ENCODE measurements at places on chromosomes 7 and 10. TPM values are rescaled to one million over a fixed set of nuclear protein-coding genes. Genes with fewer than 3 reads are reported as not detected.

GRCh38 chr10:49171326-49172060 lies 16.7 kb downstream of the TMEM273 start:
- no peak for DNase-seq

The FAS gene
- total RNA-seq = 61.9 TPM

The TMEM213 gene
- total RNA-seq = 0.33 TPM

DNA sequence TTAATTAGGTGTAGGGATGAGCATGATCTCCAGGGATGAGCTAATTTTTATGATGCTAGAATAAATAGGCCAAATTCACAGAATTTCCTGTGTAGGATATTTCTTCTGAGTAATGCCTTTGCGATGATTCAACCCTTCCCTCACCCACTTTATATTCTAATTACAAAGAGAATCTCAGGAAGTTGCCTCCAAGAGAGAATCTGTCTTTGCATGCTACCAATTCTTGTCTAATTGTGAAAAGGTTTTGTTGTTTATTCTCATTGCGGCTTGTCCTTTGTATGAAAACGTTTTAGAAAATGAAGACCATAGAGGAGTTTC lies 6.3 kb downstream of the C7orf57 start:
- peak; percentile 11 for DNase-seq

GRCh38 chr7:124784879-124785818 lies 19.6 kb upstream of the GPR37 start:
- DNase-seq = peak; percentile 76

DNA sequence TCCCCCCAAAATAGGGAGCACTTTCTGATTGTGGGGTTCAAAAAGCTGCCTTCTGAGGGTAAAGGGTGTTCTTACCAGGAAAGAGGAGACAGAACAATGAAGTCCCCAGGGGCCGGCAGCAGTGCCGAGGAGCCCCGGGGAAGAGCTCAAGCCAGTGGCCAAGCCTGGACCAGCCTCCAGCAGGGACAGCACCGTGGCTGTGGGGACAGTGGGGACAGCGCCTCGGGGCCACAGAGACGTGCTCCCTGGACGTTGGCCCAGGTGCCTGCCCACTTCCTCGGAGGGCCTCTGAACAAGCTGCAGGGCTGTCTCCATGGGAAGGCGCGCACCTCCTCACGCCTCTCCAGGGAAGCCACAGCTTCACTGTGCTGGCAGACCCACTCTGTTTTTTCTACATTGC lies 312.6 kb downstream of the PTPRN2 start:
- DNase-seq = no peak

- no peak for DNase-seq
These were observed 91.4 kb downstream of the CDK13 start for GRCh38 chr7:40041456-40041855.

The IL2RA gene
- not detected for total RNA-seq

The ACTL6B gene
- total RNA-seq = not detected

GRCh38 chr10:132366006-132366405 lies 31.0 kb upstream of the PWWP2B start:
- no peak for DNase-seq

GRCh38 chr10:31401287-31401686 lies 82.3 kb downstream of the ZEB1 start:
- DNase-seq = no peak

- DNase-seq = no peak
These were observed 216.7 kb downstream of the FOXP2 start for GRCh38 chr7:114631249-114631822.

GRCh38 chr10:3048119-3049019 lies 19.0 kb upstream of the PFKP start:
- DNase-seq = peak; percentile 74

The FFAR4 gene
- not detected for total RNA-seq

The FAM170B gene
- total RNA-seq = not detected

DNA sequence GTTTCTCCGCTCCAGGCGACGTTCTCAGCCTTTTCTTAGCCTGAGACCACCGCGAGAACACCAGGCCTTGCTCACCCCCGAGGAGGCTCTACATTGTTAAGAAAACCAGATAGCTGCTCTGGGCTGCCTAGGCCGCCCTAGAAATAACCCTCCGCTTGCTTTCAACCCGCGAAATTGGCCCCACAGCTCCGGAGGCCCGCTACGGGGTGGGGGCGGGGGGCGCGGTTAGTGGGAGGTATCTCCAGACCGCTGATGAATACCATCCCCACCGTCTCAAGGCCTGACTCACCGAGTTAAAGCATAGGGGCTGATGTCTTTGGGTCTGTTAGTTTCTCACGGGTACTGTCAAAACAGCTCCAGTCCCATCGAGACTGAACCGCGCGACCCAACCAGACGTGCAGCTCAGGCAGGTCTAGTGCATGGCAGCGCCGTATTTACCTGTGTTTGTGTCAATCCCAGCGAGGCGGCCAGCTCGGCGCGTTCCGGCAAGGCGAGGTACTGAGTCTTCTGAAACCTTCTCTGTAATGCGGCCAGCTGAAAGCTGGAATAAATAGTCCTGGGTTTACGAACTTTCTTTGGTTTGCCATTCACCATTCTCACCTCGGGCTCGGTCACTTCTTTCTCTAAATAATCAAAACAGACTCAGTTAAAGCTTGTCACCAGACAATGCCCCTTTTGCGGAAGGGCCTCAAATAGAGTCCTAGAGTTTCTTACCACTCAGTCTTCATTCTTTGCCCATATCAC lies 2.7 kb downstream of the DLX5 start:
- no peak for DNase-seq

GRCh38 chr7:117399820-117400422 lies 27.4 kb downstream of the ASZ1 start:
- peak; percentile 33 for DNase-seq

- no peak for DNase-seq
These were observed 2.7 kb downstream of the PRSS37 start for GRCh38 chr7:141838581-141838980.

The CYTH3 gene
- total RNA-seq = 27.1 TPM

The WDFY4 gene
- not detected for total RNA-seq

DNA sequence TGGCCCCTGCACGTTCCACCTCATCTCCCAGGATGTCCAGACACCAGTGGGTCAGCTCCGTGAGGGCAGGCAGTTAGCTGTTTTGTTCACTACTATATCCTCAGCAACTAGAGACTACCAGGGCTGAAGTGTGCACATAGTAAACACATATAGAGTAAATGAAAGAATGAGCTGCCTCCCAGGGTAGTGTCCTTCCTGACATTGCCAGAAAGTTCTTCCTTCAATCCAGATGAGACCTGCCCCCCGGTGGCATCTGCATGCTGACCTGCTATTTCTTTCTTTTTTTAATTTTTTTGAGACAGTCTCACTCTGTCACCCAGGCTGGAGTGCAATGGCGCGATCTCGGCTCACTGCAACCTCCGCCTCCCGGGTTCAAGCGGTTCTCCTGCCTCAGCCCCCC lies 14.0 kb upstream of the ARPC1A start:
- DNase-seq = no peak

DNA sequence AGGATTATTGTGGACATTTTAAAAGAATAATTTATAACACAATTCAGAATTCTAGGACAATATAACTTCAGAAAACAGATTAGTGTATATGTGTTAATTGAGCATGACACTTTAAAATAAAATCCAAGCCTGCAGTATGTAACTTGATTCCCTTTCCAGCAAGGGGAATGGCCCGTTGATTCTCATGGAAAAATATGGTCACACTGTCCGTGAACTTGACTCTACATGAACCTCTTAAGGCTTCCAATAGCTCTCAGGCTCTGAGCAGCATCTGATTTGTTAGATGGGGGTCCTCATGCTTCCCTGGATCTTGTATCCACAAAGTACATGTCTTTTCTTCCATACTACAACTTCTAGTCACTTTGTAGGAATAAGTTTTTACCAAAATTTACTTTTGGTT lies 85.5 kb upstream of the AKR1E2 start:
- DNase-seq = no peak

The CRCP gene
- total RNA-seq = 46.8 TPM

The CACNA2D1 gene
- total RNA-seq = 46.0 TPM

- no peak for DNase-seq
These were observed 182.6 kb downstream of the PON1 start for GRCh38 chr7:95141755-95142154.

DNA sequence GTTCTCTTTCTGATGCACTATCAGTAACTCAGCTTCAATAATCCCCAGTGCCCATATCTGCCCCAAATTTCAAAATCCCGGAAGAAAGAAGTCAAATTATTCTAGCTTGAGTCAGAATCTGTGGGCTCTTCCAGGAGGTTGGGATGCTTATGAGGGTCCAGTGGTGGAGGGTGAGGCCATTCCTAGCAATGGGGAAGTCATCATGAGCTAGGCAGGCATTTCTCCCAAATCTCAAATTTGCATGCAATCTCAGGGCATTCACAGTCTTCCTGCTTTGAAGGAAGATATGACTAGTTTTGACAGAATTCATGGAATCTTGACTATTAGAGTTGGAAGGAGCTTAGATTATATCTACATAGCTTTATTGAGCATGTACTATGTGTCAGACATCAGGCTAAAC lies 164.3 kb upstream of the AGK start:
- DNase-seq = no peak

GRCh38 chr7:1725199-1725690 lies 55.2 kb downstream of the ELFN1 start:
- DNase-seq = peak; percentile 34

DNA sequence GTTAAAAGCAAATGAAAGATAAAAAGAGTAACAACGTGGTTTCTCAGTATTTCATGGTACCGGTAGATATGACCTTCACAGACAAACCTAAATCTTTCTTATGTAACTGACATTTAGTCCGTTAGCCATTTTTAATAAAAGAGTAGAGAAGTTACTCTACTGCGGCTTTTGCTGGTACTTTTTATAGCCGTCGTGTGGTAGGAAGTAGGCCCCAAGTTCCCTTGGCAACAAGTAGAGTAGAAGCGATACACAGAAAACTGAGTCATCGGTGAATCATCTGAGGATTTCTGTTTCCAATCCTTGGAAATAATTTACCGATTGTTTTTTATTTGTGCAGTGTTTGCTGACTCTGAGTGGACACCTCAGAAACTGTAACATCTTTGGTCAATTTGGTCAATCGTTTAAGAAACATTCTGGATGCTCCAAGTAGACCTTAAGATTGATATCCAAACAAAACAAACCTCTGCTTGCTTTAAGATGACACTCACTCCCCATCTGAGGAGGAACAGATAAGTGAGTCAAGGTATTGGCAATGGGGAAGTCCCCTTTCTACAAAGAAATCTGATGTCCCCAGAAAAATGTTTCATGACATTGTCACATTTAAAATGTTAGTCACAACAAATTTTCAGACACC lies 63.9 kb upstream of the AHR start:
- DNase-seq = peak; percentile 90

The IDE gene
- 20.4 TPM for total RNA-seq

The METTL2B gene
- 13.5 TPM for total RNA-seq

GRCh38 chr7:42105554-42106358 lies 131.3 kb downstream of the GLI3 start:
- DNase-seq = peak; percentile 38

The STOX1 gene
- total RNA-seq = 0.09 TPM

- DNase-seq = no peak
These were observed 43.0 kb upstream of the SLIT1 start for GRCh38 chr10:97228775-97229157.

- DNase-seq = peak; percentile 60
These were observed 49.1 kb upstream of the FOXK1 start for GRCh38 chr7:4633012-4633411.

GRCh38 chr10:48598936-48599829 lies 5.7 kb downstream of the ARHGAP22 start:
- DNase-seq = no peak

GRCh38 chr7:81098213-81098612 lies 179.4 kb upstream of the SEMA3C start:
- DNase-seq = no peak

The HYAL4 gene
- total RNA-seq = not detected

The FKBP6 gene
- total RNA-seq = not detected
